ENCODE measurements at places on chromosomes 2 and 18.

- DNase-seq, result no peak
Observed at GRCh38 chr18:35248429-35248828, 7.6 kb downstream of the ZNF397 start.

DNA sequence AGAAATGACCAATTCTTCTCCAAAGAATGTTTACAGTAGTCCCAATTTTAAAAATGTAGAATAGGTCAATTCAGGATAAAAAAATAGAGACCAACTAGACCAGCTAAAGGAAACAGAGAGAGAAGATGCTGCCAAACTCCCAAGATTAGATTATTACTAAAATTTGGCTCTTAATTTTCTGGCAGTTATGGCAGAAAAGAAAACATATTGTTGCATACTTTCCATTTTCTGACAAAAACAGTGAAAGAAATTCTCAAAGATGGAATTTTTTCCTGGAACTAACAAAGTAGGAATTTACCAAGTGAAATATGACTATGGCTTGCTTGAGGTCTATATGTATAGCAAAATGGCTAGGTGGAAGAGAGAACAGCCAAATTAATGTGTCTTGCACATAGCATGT, 138.3 kb upstream of the STK17B start:
- no peak for DNase-seq

DNA sequence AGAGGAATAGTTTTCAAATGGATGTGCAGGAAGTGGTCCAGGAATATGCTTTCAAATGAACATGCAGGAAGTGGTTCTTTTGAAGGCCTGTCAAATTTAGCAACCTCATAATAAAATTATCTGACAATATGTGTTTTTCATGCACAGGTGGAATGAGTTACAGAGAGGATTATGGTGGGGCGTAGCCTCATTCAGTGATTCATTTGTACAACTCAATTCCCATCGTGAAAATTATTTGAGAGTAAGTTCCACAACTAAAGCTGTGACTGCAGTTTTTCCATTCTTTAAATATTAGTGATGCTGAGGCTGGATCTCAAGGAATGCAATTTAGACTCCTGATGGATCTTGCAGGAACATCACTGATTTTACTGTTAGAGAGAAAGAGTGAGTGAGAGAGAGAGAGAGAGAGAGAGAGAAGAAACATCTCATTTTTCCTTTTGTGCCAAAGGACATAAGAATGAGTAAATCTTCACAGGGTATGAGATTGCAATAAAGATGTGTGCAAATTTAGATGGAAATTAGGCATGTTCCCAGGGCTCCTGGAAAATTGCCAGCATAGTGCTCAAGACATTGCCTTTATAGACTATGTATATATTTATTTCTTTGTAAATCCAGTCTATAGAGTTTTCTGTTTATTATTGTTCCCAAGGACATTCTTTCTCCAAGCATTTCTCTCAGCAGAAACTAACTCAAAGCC, 394.9 kb upstream of the ZEB2 start:
- DNase-seq, result no peak

DNA sequence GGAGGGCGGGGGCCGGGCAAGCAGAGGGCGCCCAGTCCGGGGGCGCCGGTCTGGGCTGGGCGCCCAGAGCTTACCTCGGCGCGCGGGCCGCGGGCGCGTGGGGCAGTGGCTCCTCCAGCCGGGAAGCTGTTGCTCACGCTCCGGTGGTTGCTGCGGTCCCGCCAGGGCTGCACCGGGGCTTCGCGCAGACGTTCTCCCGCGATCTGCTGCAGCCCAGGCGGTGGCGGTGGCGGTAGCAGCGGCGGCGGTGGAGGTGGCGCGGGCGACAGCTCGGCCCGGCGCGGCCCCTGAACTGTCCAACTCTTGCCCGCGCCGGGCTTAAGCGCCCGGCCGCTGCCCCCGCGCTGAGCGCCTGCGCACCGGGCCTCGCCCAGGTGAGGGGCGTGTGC, 391 bp downstream of the ZNF385B start:
- no peak for DNase-seq

- no peak for DNase-seq
Observed at GRCh38 chr2:64201151-64201550, 56.9 kb upstream of the PELI1 start.

DNA sequence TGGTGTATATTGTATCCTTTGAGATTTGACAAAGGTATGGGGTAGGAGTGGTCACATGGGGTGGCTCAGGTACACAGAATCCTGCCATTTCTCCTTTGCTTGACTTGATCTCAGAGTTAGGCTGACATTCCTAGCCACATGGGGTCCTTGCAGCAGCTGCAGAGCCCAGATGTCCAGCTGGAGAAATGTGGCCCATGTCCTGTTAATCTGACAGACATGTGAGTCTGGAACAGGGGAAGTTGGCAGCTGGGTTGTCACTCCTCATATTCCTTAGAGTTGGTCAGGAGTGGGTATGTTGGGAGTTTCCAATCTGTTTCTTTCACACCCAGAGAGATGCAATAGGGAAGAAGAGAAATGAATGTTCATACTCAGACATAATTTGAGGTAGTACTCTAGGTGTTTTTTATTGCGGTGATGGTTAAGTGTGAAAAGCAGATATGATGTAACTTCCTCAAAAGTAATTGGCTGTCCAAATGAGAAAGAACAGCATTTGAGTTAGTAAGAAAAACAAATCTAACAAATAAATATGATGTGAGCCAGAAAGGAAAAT, 402.6 kb upstream of the MEIS1 start:
- DNase-seq, result no peak

DNA sequence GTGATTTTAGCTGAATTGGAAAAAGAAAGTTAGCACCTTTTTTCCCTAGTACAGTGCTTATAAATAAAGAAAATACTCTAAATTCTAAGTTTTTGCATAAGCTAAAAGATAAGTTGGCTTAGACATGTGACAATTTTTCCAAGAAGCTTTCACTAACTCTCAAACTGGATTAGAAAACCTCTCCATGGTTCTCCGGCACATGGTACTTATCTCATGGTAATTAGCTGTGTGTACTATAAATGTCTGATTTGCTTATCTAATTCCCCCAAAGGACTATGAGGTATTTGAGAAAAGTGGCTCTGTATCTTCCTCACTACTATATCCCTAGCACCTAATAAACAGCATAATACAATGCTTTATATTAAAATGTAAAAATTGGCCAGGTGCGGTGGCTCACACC, 71.1 kb downstream of the ROCK1 start:
- DNase-seq, result no peak

DNA sequence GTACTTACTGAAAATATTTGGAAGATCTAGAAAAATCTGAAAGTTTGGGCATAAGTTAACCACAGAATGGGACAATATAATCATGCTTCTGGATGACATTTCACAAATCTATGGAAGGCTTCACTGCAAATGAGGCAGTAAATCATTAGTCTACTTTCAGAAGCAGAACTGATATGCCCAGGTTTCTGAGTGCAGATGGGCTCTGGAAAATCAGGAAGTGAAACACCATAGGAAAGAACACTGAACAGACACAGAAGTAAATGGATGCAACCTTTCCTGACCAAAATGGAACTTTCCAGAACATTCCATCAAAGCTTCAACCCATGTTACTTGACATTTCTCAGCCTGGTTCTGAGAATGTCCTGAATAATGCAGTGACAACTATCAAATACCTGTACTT, 55.1 kb downstream of the KCNG3 start:
- no peak for DNase-seq

GRCh38 chr18:39326772-39327171, 1761.2 kb upstream of the CELF4 start:
- DNase-seq, result no peak

DNA sequence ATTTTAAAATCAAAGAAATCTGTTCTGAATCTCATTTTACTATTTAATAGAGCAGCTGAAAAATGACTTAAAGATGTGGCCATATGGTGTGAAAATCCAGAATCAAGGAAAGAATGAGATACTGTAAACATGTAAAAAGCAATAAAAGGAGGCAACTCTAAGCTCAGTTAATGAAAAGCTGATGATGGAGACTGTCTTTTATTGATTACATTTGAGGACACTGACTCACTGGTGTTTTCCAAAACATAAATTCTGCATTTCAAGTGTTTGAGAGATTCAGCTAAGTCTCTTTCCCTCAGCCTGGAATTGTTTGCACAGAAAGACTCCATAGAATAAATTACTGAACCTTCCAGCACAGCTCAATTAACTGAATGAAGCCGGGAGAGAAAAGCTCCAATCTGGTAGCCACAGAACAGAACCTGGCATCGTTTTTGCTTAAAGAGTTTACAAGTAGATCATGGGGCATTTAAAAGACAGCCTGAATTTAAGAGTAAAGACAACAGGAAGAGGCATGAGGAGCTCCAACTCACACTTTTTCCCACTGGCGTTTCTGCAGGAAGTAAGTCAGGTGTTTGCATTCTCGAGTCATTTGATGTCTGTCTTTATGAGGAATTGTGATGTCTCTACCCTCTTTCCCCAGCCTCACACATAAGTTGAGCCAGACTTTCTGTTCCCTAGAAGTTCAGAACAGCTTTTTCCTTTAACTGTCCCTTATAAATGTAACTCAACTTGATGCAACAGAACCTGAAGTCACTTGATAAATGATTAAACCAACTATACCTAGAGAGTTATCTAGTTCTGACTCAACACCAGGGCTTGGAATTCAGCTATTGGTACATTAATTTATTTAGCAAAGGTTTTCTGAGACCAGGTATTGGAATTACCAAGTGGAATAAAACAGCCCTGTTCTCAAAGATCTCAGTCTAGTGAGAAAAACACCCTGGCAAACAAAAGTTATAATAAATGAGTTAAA, 53.3 kb downstream of the FTCDNL1 start:
- DNase-seq, result no peak

- DNase-seq, result no peak
Observed at GRCh38 chr18:63181706-63182309, 137.8 kb downstream of the BCL2 start.

- DNase-seq, result no peak
Observed at GRCh38 chr18:43482600-43482999, 205.3 kb upstream of the SYT4 start.

DNA sequence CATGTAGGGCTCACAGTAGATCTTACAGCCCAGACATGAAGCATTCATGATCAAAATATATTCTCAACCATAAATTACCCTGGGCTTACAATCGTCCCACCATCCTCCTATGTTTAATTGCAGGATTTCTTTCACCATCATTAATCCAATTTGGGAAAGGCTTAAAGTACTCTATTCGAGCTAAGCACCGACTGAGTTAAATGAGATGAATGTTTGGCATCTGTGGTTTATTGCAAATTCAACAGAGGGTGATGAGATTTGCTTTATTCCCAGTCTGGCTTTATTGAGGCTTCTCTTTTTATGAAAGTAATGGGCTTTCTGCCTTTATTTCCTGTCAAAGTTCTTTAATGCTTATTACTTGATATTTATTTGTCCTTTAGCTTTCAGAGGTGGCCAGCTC, 159.0 kb downstream of the METTL4 start:
- DNase-seq, result no peak

GRCh38 chr2:12304564-12305171, 412.1 kb upstream of the TRIB2 start:
- no peak for DNase-seq
